ENCODE measurements at places on chromosomes 12 and 14. TPM values are rescaled to one million over a fixed set of nuclear protein-coding genes. Genes with fewer than 3 reads are reported as not detected.
A peak's percentile ranks its signal among the peaks of the same experiment; 100 is the strongest.

DNA sequence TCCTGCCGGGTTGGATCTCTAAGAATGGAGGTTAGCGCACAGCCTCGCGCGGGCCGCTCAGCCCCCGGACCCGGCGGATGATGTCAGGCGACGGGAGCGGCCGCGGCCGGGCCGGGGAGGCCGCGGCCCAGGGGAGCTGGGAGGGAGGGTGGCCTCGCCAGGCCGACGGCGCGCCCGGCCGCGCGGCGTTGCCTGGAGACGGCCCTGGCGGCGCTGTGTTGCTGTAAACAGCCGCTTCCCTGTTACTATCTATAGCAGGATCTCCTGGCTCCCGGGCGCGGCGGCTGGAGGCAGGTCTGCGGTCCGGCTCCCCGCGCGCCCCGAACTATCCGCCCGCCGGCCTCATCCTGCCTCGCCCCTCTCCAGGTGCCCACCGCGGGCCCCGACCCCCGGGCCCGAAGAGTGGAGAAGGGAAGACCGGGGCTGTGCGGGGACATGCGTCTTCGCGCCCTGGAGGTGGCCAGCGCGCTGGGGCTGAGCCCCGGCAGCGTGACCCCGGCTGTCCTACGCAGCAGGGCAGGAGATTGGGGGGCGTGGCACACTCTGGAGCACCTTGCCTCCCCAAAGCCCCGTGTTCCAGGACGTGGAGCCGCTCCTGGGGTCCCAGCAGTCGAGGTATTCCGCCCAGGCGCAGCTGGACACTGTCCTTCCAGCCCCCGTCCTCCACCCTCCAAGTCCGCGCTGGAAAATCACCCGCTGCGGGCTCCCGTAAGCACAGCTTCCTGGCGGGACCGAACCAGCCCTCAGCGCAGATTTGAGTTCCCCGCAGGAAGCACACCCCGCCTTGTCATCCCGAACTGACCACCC lies 1.4 kb upstream of the FOS start:
- DNase-seq: peak; percentile 98

CD163 gene
- 252 TPM for total RNA-seq

GRCh38 chr14:79705126-79705894 lies 506.0 kb downstream of the DIO2 start:
- DNase-seq: no peak

- peak; percentile 83 for DNase-seq
Observed at GRCh38 chr14:50001151-50001998, 108.5 kb downstream of the ARF6 start.

CCDC177 gene
- not detected for total RNA-seq

DNA sequence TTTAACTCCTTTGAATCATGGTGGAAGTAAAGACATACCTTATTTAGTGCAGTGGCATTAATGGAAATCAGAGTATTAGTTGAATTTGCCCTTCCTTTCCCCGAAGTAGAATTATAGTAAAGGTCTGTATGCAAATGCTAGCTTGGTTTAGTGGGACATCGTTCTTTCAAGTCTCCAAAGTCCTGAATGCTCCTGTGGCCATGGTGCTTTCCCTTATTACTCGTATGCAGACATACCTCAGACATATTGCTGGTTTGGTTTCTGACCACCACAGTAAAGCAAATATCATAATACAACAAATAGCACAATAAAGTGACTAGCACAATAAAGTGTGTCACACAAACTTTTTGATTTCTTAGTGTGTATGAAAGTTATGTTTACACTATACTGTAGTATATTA lies 52.3 kb downstream of the MNAT1 start:
- DNase-seq: no peak

GRCh38 chr14:22105006-22105623 lies 431.5 kb upstream of the OR4E1 start:
- no peak for DNase-seq

- DNase-seq: no peak
Observed at GRCh38 chr12:106359646-106360399, 2.3 kb downstream of the POLR3B start.

PIWIL1 gene
- total RNA-seq: not detected

DNA sequence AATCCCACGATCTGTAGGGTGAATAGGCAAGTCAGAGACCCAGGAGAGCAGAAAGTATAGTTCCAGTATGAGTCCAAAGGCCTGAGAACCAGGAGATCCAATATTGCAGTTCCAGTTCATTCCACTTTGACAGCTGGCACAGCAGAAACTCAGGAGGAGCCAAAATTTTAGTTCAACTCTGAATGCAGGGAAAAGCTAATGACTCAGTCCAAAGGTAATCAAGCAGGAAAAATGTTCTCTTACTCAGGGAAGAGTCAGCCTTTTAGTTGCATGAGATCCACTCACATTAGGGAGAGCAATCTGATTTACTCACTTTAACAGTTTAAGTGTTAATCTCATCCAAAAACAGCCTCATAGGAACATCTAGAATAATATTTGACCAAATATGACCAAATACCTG lies 130.2 kb upstream of the LRFN5 start:
- no peak for DNase-seq

ACSM4 gene
- total RNA-seq: not detected

TAS2R19 gene
- total RNA-seq: 4.3 TPM

DNA sequence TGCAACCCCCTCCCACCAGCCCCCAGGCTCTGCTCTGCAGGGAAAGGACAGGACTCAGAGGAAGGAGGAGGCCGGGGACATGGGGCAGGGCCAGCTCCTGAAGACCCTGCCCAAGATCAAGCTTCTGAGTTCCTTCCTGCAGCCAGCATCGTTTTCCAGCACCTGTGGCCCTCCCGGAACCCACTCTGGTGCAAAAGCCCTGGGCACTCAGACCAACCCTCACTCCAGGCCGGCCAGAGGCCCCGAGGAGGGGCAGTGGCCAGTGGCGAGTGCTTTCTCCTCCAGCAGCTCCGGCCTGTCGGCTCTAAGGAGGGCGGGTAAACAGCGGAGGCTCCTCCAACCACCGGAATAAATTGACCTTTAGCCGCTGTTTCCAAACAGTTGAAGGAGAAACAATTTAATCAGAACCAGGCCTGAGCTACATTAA lies 10.8 kb downstream of the TMEM179 start:
- DNase-seq: no peak

ZNF385A gene
- total RNA-seq: 19.3 TPM

GRCh38 chr12:92047393-92047826 lies 98.2 kb downstream of the BTG1 start:
- no peak for DNase-seq

PRPH gene
- 0.67 TPM for total RNA-seq

DNA sequence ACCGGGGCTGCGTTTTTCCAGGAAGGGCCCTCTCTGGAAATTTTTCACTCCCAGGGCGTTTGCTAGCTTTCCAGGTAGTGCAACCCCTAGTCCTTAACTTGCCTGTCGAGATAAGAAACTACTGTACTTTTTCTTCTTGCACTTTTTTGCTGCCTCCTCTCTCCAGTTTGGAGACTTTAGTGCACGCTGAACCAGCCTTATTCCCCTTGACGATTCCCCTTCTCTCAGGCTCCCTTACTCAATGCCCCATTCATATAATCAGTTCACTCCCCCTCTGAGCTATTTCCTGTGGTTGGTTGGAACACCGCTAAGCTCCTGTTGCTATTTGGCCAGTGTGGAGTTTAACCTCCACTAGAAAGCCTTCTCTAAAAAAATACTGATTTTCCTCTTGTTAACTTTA lies 682 bp downstream of the CREBL2 start:
- no peak for DNase-seq

DNA sequence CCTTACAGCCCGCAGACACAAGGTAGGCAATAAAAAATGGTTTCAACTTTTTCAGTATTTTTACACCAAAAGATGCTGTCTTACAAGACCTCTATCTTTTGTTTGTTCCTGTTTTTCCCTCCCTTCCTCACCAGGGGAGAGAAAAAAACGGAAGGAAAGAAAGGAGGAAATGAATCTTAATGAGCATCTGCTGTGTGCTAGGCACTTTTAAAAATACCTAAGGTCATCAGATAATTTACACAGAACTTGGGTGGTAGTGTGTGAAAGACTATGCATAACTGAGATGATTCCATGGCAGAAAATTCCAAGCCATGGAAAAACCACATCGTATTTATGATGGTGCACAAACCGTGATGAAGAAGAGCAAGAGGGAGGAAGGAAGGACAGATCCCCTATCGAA lies 121.2 kb downstream of the DIP2B start:
- DNase-seq: no peak

GRCh38 chr14:75205591-75205990 lies 29.2 kb upstream of the TMED10 start:
- no peak for DNase-seq

GRCh38 chr12:121314431-121314830 lies 17.9 kb upstream of the CAMKK2 start:
- DNase-seq: peak; percentile 20

- DNase-seq: no peak
Observed at GRCh38 chr12:53752192-53752601, 418 bp upstream of the CISTR start.

DNA sequence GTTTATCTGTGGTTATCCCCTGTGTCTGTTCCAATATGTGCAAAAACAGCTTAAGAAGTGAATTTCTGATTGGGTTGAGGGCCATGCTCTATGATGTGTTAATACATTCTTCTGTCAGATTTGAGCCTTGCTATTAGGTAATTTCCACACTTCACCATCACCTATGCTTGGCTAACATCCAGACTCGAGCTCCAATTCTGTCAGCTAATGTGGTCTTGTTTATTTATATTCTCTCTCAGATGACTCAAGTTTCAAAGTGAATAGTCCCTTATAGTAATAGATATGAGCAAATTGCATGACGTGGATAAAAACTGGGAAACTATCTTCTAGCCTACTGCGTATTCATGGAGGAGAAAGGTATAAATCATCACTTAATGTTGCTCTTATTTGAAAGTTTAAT lies 451.3 kb downstream of the SNAPC1 start:
- no peak for DNase-seq

MORN3 gene
- 0.32 TPM for total RNA-seq

DNA sequence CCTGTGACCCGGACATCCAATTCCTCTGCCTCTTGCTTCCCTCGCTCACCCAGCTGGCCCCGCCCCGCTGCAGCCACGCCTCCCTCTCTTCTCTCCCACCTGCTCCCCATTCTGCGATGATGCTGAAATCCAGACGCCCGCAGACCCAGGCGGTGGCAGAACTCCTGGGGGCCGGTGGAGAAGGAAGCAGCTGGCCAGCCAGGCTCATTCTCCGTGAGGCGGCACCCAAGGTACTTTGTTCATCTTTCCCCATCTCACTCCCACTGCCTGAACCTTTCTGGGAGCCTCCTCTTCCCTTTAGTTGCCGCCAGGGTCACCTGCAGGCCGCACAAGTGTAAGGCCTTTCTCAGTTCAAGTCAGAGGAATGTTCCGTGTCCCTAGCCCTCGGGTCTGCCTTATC lies 35.7 kb downstream of the FOXN4 start:
- no peak for DNase-seq

DNA sequence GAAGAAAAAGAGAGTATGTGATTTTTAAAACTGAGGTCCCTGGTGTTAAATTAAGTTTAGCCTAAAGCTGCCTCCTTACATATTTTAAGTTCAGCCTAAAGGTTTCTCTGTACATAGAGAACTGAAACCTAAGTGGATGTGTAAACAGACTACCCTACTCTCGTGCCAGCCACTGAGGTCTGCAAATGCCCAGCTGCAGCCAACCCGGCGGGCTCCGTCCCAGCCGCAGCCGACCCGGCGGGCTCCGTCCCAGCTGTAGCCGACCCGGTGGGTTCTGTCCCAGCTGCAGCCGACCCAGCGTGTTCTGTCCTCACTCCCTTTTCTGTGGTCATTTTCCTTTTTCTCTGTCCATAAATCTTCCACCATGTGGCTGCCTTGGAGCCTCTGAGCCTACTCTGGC lies 97.2 kb upstream of the SFSWAP start:
- no peak for DNase-seq

GALNT9 gene
- not detected for total RNA-seq

- no peak for DNase-seq
Observed at GRCh38 chr12:100170313-100170858, 27.7 kb upstream of the BLTP3B start.

DNA sequence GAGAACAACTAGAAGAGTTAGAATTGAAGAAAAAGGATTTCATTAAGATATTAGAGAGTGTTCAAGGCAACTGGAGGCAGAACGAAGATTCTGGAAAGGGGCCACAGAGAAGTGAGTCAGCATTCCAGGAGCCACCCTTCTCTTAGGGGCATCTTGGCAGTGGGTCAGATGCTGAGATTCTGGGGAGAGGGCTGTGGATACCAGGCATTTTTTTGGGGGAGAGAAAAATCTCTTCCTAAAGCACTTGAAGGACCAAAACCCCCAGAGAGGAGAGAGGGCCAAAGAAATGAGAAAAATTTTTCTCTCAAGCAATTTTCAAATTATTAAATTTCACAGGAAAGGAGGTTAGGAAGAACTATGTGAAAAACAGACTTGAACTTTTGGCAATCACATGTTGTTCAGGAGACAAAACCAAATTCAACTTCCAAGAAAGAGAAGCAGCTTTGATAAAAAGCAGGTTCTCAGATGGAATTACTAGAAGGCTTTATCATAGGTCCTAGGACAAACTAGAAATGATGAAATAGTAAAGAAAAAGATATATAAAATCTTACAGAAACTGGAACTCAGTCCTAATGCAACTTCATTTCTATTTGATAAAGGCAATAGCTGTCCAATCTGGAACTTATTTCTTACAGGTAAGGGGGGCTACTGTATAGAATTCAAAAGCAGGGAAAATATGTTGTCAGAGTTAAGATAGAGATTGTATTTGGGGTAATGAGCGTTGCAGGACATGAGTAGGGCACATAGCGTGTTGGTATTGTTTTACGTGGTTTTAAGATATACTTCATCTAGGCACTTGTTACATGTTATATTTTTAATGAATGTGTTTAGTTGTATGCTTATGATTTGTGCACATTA lies 1.1 kb upstream of the CLEC2D start:
- no peak for DNase-seq

DNA sequence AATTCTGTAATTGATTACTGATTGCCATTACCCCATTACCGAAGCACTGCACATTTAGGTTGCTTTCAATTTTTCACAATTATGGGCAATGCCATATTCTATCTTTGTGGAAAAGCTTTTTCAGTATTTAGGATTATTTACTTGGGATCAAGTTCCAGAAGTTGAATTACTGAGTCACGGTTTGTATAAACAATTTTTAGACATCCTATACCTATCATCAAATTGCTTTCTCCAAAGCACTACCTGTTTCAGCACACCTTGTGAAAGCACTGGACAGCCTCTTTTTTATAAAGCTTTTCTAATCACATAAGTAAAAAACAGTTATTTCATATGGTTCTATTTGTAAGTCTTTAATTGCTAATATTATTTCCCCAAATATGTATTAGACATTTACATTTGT lies 221.5 kb upstream of the CAND1 start:
- DNase-seq: no peak

- DNase-seq: no peak
Observed at GRCh38 chr12:69900720-69901131, 75.7 kb downstream of the MYRFL start.

- DNase-seq: no peak
Observed at GRCh38 chr14:104676694-104677511, 12.5 kb upstream of the INF2 start.

MARCHF9 gene
- 7.4 TPM for total RNA-seq

DNA sequence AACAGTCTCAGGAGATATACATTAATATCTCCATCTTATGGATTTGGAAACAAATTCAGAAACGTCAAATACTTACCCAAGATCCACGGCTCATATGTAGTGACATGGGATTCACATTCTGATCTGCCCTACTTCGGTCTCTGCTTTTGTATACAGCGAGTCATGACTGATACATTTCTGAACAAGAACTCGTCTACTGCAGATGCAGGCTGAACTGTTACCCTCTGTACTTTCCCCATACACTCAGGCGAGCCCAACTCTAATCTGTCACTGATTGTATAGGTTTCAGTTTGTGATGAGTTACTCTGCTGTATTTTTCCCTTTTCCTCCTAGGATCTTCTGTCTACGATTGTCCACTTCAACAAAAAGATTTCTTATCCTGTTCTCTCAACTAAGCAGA lies 441.6 kb downstream of the CCDC91 start:
- no peak for DNase-seq
